ENCODE measurements at places on chromosomes 2 and 18.

- no peak for DNase-seq
Observed at GRCh38 chr2:8571792-8572499, 109.9 kb upstream of the ID2 start.

DNA sequence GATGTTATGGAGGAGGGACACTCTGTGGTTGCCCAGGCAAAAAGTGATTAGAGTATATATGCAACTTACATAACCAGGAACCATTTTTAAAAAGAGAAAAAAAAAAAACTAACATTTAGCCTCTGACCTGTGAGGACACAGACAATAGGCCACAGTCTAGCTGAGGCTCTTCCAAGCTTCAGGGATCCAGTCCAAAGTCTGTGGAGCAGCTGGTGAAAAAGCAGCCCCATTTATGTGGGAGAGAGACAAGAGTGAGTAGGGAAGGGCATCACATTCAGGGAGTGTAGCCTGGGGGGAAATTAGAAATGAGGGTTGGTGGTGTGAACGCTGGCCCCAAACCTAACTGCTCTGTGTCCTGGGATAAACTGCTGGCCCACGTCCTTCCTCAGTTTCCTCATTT lies 122.8 kb downstream of the MYO5B start:
- DNase-seq: no peak

DNA sequence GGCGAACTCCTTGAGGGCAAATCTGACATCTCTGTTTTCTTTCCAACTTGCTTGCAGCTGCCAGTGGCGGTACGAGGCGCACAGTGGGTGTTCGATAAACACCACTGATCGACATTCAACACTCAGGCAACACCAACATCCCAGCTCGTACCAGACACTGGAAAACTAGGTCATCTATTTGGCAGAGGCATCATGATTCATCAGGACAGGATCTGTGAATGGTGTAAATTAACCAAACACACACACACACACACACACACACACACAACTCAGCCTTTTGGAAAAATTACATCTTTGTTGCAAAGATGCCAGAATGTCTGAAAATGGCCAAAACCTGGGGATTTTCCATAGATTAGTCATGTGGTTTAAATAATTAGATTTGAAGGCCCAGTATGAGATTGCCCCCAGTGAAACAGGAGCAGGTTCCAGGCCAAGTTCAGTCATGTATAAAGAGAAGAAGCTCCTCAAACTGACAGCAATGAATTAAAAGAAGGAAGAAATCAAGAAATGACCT lies 150.5 kb upstream of the NCKAP5 start:
- peak; percentile 88 for DNase-seq

GRCh38 chr2:138827426-138828054 lies 47.4 kb upstream of the NXPH2 start:
- peak; percentile 56 for DNase-seq

GRCh38 chr2:234881413-234882241 lies 70.2 kb upstream of the SH3BP4 start:
- DNase-seq: peak; percentile 84

DNA sequence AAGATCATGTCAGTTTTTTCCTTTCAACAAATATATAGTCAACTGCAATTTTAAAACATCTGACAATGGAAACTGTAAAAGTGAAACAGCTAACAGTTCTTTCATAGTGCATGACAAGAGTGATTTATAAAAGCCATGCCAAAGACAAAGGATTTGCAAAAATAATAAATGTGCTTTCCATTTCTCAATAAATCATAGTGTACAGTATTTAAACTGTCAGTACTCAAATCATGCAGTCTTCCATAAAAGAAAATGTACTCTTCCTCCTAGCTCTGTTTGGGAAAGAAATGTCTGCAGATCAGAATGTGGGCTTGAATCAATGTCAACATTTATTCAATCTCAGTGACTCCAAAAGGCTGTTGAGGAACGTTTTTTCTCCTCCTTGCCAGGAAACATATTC lies 131.7 kb upstream of the PDE1A start:
- DNase-seq: no peak

DNA sequence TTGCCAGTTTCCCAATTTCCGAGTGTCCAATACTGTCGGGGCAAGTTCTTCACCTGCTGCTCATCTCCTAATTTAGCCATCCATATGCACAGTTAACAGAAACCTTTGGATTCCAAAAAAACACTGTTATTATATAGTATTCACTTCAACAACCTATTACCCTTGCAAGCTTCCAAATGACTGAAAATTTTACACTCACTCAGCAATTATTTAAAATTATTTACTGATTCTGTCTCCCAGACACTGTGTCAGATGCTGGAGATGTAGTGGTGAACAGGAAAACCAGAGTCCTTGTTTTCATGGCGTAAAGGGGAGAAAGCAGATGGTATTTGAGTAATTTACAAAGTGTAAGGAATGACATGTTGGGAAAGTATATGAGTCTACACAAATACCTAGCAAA lies 53.7 kb upstream of the BMPR2 start:
- DNase-seq: no peak

DNA sequence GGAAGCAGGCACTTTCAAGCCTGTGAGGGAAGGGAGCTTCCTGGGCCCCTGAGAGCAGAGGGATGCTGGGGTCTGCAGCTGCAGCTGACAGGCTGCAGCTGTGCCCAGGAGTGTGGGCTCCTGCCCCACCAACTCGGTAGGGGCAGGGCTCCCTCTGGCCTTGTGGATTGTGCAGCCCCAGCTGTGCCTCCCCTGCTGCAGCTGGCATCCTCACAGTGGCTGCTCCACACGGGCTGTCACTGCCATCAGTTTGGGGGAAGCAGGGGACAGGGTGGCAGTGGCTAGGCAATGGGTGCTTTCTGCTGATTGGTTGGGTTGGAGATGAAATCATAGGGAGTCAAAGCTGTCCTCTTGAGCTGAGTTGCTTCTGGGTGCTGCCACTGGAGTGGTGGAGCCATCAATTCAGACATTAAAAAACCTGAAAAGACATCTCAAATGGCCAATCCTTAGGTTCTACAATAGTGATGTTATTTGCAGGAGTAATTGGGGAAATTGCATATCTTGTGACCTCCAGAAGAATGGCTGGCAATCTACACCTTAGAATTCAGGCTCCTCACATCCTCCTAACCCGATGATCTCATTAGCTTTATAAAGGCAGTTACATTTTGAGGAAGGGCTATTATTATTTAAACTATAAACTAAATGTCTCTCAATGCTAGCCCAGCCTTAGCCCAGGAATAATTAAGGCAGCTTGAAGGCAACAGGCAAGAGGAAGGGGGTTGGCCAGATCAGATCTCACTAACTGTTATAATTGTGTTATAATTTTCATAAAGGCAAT lies 41.3 kb downstream of the FAM171B start:
- DNase-seq: no peak
